Amniotic stem cell (primary cell): ENCODE measurements at places on chromosomes 6 and 20.

DNA sequence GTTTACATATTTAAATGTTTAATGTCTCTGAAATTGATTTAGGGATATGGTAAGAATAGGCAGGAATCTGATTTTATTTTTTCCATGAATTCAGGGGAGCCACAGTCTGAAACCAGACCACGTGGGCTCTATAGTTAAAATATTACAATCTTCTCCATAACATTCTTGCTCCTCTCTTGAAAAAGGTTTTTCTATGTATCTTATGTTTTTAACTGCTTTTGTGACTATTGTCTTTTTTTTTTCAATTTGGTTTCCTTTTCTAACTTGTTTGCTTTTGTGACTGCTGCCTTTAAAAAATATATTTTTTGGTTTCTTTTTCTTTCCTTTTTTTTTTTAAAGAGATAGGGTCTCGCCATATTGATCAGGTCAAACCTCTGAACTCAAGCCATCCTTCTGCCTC, 40.1 kb downstream of the TNFAIP3 start:
- no peak for DNase-seq

- DNase-seq: no peak
These were observed 93.9 kb upstream of the OGFRL1 start for GRCh38 chr6:71194724-71195123.

DNA sequence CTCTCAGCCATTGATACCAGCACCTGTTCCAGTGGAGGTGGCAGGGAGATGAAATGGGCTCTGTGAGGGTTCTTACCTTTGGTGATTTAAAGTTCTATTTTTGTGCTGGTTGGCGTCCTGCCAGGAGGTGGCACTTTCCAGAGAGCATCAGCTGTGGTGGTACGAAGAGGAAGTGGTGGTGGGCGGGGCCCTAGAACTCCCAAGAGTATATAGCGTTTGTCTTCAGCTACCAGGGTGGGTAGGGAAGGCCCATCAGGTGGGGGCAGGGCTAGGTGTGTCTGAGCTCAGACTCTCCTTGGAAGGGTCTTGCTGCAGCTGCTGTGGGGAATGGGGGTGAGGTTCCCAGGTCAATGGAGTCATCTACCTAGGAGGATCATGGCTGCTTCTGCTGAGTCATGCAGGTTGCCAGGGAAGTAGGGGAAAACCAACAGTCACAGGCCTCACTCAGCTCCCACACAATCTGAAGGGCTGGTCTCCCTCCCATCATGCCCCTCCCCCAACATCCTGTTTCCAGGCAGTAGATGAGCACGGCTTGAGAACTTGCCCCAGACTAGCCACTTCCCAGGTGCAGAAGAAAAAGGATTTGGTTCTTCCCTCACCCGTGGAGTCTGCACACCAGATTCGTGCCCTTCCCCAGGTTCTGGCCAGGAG, 46.6 kb downstream of the MOXD1 start:
- DNase-seq: no peak

GRCh38 chr20:9835302-9835701, 3.6 kb downstream of the PAK5 start:
- no peak for DNase-seq

DNA sequence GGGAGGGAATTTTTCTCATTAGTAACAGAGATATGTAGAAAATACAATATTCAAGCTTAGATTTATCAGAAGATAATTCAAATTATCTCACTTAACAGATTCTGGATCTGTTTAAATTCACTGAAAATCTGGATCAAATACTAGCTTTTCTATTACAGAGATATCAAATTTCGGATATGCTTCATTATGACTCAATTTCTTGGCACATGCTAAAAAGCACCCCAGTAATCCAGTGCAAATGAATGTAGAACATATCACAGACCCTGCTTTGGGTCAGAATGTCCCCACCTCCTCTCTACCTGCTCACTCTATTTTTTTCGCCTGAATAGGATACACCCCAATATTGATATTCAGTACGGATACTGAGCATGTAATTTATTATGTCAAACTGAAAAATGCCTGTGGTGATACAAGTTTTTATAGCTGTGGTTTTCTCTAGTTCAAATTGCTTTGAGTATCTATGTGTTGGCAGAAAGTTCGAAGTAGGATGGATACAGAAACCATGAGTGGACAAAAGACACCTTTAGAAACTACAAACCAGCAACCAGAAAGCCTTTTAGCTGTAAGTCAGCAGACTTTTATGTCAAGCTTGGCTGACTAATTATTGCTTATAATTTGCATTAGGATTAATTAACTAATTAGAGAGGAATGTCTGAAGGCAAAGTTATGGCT, 290.0 kb downstream of the TFAP2B start:
- DNase-seq: no peak

- no peak for DNase-seq
These were observed 107.4 kb upstream of the MAP7 start for GRCh38 chr6:136657666-136658065.

DNA sequence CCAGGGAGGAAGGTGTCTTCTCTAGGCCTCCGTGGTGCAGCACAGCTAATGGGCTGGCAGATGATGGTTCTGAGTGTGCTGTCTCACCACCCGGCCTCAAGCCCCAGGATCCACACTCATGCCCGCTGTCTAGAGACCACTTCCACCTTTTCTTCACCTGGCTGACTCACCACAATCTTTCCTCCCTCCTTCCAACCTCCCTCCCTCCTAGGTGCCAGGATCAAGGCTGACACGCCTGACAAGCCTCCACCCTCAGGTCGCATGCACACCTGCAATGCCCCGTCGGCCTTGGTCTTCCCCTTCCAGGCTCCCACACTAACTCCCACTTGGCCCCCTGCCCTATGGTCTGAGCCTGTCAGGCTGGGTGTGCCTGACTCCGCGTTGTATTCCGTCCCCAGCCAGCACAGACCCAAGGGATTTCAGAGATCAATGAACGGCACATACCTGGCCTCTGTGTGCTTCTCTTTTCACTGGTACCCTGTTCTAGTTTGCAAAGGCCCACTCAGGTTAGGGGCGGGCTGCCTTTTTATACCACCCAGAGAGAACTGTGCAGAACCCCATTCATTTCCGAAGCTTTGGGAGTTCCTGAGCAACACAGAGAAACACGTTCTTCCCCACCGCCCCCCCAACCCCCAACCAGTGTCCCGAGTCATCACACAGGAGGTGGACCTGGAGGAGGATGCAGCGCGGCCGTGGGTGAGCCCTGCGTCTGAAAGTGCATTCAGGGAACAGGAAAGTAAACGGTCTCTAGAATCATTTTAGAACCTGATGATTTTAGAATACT, 39.3 kb downstream of the PMEPA1 start:
- no peak for DNase-seq

GRCh38 chr20:5735845-5736510, 14.2 kb upstream of the SHLD1 start:
- DNase-seq: no peak

- no peak for DNase-seq
These were observed 6.4 kb downstream of the FUCA2 start for GRCh38 chr6:143505111-143505510.

DNA sequence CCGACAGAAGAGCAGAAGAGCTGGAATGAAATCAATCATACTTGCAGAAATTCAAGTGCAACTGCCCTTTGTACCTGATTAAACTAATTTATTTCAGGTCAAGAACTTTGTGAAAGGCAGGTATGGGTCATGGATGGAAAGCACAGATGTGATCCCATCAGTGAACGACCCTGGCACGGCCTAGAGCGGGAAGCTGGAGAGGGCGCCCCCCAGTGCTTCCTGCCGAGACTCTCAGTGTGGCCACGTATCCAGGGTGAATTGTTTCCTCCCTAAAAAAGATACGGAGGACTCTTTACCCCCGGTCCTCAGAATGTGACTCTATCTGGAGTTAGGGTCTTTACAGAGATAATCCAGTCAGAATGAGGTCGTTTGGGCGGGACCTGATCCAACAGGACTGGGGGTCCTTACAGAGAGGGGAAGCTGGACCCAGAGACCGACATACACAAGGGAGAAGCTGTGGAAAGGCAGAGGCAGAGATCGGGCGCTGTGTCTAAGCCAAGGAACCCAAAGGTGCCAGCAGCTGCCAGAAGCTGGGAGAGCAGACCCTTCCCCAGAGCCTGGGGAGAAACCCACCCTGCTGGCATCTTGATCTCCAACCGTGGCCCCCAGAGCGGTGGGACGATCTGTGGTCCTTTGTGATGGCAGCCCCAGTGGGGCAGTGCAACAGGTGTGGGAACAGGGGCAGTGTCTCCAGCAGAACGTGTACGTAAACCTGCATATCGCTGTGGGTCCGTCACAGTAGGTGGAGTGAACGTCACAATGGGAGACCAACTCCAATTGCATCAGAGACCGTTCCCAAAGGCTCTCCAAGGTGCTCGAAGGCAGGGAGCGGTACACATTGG, 91.9 kb downstream of the TAF4 start:
- DNase-seq: no peak

DNA sequence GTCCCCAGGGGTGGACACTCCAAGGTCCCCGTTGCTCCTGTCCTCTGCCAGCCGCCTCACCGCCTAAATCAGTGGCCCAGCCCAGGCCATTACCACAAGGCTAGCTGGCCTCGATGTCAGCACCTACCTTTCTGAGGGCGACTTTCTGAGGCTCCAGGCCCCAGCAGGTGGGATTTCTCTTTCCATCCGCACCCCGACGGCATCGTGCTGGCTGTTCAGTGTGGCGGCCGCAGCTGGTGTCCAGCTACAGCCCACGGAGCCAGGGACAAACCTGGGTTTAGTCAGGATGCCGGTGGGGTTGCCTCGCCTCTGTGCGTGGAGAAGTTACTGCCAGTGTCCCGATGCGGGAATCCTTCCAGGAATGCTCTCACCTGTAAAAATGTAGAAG, 60.8 kb downstream of the ERMARD start:
- DNase-seq: no peak

DNA sequence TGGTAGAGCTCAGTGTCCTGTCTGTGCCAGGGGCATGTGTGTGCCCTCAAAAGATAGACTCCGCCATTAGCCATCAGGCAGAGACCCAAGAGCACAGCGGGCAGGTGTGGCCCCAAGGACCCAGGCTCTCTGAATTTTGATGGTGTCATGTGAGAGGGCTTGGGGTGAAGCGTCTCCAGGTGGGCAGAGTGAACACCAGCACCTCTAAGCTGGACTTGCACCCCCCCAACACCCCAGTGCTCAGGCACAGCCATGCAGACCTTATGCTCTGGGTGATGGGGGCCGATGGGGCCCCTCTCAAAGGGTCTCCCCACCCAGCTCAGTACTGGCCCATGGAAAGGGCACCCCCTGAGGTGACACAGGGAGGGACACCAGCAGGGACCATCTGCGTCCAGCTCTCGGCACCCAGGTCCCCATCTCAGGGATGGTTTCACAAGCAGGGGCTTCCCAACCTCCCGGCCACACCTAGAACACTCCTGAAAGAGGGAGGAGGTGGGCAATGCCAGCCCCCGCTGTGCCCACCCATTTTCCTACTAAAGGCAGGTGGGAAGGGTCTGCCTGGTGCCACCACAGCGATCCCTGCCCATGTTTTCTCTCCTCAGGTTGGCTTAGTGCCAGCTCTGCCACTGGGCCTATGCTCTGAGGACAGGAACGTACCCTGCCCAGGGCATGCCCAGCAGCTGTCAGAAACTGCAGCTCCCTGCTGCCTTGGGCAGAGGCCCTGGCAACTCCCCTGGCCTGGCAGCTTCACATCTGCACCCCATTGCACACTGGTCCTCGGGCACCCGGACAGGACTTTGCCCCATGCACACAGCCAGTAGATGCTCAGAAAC, 3.5 kb downstream of the CST7 start:
- DNase-seq: no peak

DNA sequence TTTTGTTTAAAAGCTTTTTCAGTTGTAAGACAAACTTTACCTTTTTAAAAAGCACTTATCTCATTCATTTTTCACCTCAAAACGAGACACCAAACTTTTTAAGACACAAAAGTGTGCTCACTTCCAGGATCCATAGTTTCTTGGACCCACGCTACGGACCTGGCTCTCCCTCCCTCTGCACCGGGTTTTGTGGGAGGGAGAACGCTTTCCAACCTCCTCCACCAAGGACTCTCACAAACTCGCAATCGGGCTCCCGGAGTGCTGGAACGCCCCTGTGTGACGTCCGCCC, 436 bp downstream of the CAGE1 start:
- no peak for DNase-seq

GRCh38 chr6:13528777-13529343, 41.5 kb upstream of the GFOD1 start:
- no peak for DNase-seq

GRCh38 chr20:14966808-14967207, 629.4 kb upstream of the FLRT3 start:
- no peak for DNase-seq

- DNase-seq: no peak
These were observed 33.4 kb downstream of the TNXB start for GRCh38 chr6:32075781-32076180.

DNA sequence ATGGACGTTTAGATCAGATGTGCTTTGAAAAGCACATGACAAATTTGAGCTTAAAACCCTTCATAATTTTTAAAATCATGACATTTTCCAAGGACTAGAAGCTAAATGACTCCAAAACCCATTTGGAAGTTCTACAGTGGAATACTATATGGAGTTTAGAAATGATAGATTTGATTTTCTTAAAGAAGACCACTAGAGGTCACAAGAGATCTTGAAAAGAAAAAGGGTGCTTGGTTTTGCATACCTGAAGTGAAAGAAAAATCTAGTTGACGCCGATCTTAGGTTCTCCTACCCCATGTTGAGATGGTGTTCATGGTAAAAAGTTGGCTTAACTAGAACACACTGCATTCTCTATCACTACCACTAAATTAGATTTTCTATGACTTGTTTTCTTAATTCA, 31.5 kb downstream of the CFAP61 start:
- no peak for DNase-seq

- DNase-seq: no peak
These were observed 1.0 kb downstream of the TRERF1 start for GRCh38 chr6:42450477-42451332.

GRCh38 chr6:42313941-42314570, 96.4 kb upstream of the MRPS10 start:
- DNase-seq: no peak

- DNase-seq: no peak
These were observed 37.5 kb upstream of the OCSTAMP start for GRCh38 chr20:46587986-46588385.

DNA sequence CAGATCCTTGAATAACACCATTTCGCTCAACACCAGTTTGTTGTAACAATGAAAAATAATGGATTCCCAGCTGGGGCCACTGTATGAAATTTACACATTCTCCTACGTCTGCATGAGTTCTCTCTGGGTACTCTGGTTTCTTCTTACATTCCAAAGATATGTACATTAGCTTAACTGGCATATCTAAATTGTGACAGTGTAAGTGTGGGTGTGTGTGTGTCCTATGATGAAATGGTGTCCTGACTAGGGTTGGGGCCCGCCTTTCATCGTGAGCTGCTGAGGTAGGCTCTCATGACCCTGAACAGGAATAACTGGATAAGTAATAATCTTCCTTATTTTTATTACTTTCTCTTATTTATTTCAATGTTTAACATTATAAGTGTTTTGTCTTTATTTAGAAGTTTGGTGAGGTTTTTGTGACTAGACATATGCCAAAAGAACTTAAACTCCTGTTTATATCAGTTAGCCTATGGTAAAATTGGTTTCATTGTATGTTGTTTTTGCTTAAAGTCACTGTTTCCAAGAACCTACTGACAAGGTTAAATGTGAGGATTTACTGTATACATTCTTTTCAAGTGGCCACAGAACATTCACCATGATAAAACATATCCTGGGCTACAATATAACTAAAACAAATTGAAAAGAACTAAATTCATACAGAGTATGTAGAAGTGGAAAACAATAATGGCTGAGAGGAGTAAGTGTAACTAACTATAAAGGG, 42.4 kb downstream of the RBL1 start:
- DNase-seq: no peak
